ENCODE measurements at places on chromosomes 2 and 18.
A peak's percentile ranks its signal among the peaks of the same experiment; 100 is the strongest.

DNA sequence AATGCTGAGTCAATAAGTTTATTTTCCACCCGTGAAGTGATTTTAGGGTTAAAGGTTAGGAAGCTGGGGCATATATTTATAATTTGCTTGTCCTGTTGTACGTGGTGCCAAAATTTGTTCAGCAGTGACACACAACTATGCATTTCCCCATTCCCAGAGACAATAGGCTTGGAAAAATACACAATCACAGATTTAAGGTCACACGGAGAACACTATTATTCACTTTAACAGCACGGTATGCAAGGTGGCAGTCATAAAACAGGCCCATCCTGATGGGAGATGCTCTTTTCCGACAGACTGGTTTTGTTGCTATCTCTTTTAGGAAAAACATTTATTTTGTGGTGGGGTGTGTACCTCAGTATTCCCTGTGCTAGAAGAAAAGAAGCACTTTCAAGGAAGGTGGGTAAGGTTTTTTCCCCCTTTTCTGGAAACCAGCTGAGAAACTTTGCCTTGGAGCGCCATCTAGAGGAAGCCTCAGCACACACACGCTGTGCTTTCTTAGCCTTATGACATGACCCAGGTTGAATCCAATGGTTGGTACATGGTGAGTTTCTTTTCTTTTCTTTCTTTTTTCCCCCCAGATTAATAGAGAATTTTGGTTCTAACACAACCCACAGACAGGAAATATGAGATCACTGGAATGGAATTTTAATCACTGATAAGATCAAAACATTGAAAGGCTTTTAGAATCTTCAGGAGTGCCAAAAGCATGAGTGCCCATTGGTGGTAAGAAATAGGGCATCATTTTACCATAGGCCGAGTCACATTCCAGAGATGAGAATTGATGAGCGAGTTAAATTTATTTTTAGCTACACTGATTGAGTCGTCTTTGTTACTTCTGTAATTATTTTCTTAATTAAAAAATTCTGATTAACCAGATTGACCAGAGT is 332.1 kb downstream of the AGPS start:
- DNase-seq = peak; percentile 31
- no peak overlapping the region for H3K27ac ChIP-seq
- H3K36me3 ChIP-seq = no peaks in the 10 kb centered on the region

DNA sequence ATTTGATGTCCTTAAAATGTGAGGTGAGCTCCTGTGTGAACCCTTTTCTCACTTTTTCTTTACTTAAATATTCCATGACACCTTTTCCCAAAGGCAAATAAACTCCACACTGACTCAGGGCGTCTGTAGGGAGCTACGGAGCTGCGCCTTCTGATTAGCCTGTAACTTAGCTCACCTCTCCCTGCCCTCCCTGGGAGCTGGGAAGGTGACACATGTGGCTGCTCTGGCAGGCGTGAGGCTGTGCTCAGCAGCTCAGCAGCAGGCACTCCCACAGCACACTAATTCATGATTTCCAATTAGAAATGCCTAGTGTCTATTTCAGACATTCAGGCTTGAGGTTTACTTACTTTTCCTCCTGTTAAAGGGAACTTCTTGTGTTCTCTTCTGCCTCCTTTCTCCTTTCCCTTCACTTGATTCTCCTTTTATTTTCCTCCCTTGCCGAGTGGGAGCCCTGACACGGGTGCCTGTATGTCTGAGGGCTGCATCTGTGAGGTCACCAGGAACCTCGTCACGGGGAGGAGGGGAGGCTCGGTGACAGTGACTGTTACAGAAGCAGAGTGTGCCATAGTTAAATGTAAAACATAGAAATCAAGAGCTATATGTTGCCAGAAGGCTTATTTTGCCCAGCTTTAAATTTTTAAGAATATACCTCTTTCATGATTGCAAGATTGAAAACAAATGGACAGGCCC is 437.1 kb downstream of the DCDC2C start:
- no peaks in the 10 kb centered on the region for H3K27me3 ChIP-seq
- peaks cover 9% of the 10 kb centered on the region for H3K4me1 ChIP-seq
- DNase-seq = no peak
- H3K36me3 ChIP-seq = no peaks in the 10 kb centered on the region

GRCh38 chr2:133675-134593 is 87.6 kb upstream of the FAM110C start:
- H3K27ac ChIP-seq = no peak overlapping the region
- H3K4me3 ChIP-seq = no peak overlapping the region
- no peaks in the 10 kb centered on the region for H3K36me3 ChIP-seq
- H3K4me1 ChIP-seq = no peaks in the 10 kb centered on the region
- DNase-seq = no peak

DNA sequence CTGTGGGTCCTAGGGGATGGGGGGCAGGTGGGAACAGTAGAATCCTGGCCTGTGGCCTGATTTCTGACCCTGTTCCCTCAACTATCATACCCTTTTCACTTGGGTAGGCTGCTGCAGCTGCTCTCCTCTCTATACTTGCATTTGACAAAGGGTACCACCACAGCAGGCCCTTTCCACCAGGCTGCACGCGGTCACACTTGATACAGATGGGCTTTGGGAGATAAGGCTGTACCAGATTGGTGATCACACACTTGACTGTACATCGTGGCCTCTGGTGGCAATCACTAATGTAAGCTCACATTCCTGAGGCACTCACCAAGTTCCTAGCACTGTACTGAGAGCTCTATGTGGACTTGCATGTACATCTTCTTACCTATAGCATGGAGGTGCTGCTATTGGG is 1.6 kb upstream of the RALB start:
- H3K27me3 ChIP-seq = peaks cover 36% of the 10 kb centered on the region
- no peak overlapping the region for H3K27ac ChIP-seq
- no peak for DNase-seq
- no peak overlapping the region for H3K4me3 ChIP-seq

- H3K36me3 ChIP-seq = no peaks in the 10 kb centered on the region
- H3K4me1 ChIP-seq = no peaks in the 10 kb centered on the region
- DNase-seq = no peak
These were observed 113.5 kb downstream of the EFEMP1 start for GRCh38 chr2:55809875-55810621.

DNA sequence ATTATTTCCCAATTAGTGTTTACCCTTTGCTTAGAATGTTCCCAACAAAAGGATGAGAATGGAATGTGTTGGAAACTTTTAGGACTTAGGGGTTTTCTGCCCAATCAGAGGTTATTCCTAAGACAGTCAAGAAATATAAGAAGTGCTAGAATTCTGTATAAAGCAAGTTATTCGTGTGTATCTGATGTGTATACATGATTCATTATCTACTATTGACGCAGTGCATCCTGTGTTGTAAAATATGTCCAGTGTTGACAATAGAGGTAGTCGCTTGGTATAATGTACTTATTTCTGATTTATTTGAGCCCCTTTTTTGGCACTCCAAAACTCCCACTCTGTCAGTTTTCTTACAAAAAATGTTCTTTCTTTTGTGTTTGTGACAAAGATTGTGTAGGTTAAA is 881 bp downstream of the PIKFYVE start:
- no peak for DNase-seq
- H3K4me3 ChIP-seq = peak overlapping the region; percentile 83
- peaks cover 15% of the 10 kb centered on the region for H3K36me3 ChIP-seq
- H3K27me3 ChIP-seq = no peaks in the 10 kb centered on the region
- peaks cover 47% of the 10 kb centered on the region for H3K4me1 ChIP-seq
- H3K27ac ChIP-seq = peak overlapping the region; percentile 95

DNA sequence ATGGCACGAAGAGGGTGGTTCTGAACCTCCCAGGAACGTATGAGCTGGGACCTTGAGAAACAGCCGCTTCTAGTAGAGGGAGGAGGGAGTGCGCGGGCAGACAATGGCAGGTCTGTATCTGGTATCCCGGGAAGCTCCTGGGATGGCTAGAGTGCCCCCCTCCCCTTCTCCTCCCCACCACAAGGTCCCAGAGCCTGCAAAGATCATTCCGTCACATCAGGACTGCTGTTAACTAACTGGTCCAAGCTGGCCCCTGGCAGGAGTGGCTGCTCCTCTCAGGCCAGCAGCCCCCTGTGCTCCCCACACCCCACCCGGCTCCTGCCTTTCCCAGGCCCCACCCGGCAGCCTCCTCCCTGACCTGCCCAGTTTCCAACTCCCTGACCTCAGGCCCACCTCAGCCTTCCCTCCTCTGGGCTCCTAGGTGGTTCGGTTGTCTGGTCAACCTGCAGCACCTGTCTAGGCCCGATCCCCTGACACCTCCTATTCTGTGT is 75.0 kb downstream of the TPO start:
- no peak overlapping the region for H3K27ac ChIP-seq
- peaks cover 12% of the 10 kb centered on the region for H3K27me3 ChIP-seq
- DNase-seq = no peak
- H3K4me1 ChIP-seq = peaks cover 4% of the 10 kb centered on the region
- no peak overlapping the region for H3K4me3 ChIP-seq

GRCh38 chr2:134623046-134623445 is 95.8 kb downstream of the TMEM163 start:
- H3K27ac ChIP-seq = peak overlapping the region; percentile 59
- no peaks in the 10 kb centered on the region for H3K27me3 ChIP-seq
- DNase-seq = no peak
- peaks cover 3% of the 10 kb centered on the region for H3K36me3 ChIP-seq
- H3K4me1 ChIP-seq = peaks cover 6% of the 10 kb centered on the region
- H3K4me3 ChIP-seq = no peak overlapping the region

- no peaks in the 10 kb centered on the region for H3K4me1 ChIP-seq
- H3K27ac ChIP-seq = no peak overlapping the region
- no peak overlapping the region for H3K4me3 ChIP-seq
- H3K36me3 ChIP-seq = no peaks in the 10 kb centered on the region
These were observed 167.9 kb upstream of the NXPH2 start for GRCh38 chr2:138948070-138948539.

DNA sequence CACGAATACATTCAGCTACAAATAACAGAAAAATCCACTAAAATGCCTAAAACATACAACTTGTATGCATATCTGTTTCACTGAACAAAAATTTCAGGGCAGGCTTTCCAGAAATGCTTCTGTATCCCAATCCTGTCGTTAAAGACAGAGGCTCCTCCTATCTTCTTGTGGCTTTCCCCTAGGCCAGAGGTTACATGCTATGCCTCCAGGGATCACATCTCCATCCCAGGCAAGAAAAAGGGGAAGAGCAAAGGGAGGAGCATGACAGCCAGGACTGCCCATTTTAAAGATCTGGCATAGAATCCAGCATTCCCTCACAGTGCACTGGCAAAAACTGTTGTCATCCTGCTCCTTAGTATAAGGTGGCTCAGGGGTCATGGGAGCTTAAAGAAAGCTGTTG is 268.7 kb upstream of the SETBP1 start:
- no peaks in the 10 kb centered on the region for H3K36me3 ChIP-seq
- H3K27ac ChIP-seq = no peak overlapping the region
- no peak overlapping the region for H3K4me3 ChIP-seq
- H3K4me1 ChIP-seq = no peaks in the 10 kb centered on the region
- DNase-seq = no peak

GRCh38 chr2:30392097-30392496 is 54.9 kb upstream of the LCLAT1 start:
- no peak for DNase-seq
- peaks cover 22% of the 10 kb centered on the region for H3K4me1 ChIP-seq
- H3K27ac ChIP-seq = no peak overlapping the region

GRCh38 chr2:11621410-11621809 is 48.6 kb downstream of the NTSR2 start:
- no peaks in the 10 kb centered on the region for H3K36me3 ChIP-seq
- no peak overlapping the region for H3K4me3 ChIP-seq
- H3K27me3 ChIP-seq = peaks cover 6% of the 10 kb centered on the region
- H3K27ac ChIP-seq = no peak overlapping the region
- DNase-seq = no peak

- H3K27ac ChIP-seq = no peak overlapping the region
- H3K4me3 ChIP-seq = no peak overlapping the region
- peaks cover 6% of the 10 kb centered on the region for H3K27me3 ChIP-seq
- no peak for DNase-seq
- peaks cover 3% of the 10 kb centered on the region for H3K36me3 ChIP-seq
- no peaks in the 10 kb centered on the region for H3K4me1 ChIP-seq
These were observed 16.2 kb upstream of the CAPN13 start for GRCh38 chr2:30823452-30823851.

DNA sequence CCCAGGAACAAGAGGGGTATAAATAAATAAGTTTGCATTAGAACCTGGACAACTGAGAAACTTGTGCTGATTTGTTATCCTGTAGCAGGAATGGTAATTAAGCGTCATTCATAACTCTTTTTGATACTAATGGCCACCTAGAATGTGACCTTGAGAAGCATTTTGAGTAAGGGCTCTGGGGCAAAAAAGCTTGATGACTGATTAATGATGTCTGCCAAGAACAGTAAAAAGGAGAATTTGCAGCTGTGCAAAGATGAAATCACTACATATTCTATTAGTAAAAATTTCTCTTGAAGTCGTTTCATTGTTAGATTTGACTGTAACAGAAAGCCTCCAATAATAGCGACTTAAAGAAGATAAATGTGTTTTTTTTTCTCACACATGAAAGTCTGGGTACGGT is 157.7 kb downstream of the PRKCE start:
- no peak overlapping the region for H3K4me3 ChIP-seq
- no peaks in the 10 kb centered on the region for H3K36me3 ChIP-seq
- no peak overlapping the region for H3K27ac ChIP-seq
- H3K4me1 ChIP-seq = peaks cover 68% of the 10 kb centered on the region
- DNase-seq = no peak
- H3K27me3 ChIP-seq = no peaks in the 10 kb centered on the region

DNA sequence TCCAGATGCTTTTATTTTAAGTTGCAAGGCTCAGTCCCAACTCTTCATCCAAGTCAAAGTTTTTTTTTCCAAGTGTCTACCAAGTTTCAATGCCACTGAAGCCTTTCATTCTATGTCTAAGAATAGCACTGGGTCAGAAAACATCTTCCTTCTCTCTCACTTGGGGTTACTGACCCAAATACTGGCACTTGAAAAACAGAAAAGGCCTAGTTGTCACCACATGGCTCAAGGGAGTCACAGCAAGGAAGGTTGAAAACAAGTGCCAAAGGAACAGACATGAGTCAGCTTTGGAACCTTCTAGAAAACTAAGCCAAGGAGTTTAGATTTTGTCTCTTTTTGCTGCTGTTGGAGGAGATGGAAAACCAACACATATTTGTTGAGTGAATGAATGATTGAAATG is 146.5 kb downstream of the COPS8 start:
- no peak overlapping the region for H3K4me3 ChIP-seq
- H3K27ac ChIP-seq = no peak overlapping the region
- no peaks in the 10 kb centered on the region for H3K36me3 ChIP-seq
- no peaks in the 10 kb centered on the region for H3K4me1 ChIP-seq
